C1 segment of cervical spinal cord (tissue), 14 donors: ENCODE measurements at places on chromosomes 4 and X.

DNA sequence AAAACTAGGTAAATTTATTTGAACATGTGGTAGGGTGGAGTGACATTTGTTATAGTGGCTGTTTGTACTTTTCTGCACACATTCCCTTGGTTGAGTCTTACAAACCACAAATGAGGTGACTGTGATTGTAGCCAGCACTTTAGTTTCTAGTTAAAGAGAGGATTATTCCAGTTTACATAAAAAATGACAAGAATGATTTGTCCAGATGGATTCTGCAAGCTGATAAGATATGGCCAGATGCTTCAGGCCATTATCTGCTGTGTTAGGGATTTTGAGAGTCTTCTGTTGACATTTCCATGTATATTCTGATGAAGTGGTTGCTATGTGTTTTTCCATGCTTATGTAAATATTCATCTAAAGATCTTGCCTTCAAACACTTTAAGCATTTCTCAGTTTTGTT, 31.0 kb upstream of the PDE5A start:
- no peak for DNase-seq

GRCh38 chrX:124392794-124393193, 46.4 kb downstream of the SH2D1A start:
- no peak for DNase-seq

- DNase-seq: no peak
Measured at GRCh38 chr4:177680308-177680707, 238.1 kb upstream of the AGA start.

DNA sequence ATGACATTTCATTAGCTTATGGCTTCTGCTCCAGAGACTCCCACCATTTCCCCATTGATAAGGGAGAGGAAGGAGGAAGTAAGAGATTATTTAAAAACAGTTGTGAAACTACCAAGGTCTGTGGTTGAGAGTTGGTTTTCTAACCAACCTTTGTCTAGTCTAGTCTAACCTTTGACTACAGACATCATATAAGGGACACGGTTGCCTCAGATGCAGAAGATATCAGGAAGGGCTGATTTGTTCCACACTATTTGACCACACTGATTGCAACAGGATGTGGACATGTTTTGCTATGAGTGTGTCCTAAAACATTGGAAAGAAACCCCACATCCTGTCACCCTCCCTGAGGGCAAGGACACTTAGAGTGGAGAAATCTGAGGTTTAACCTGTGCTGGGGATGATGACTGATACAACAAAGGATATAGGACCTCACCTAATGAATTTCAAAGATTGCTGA, 53.0 kb downstream of the COQ2 start:
- no peak for DNase-seq

DNA sequence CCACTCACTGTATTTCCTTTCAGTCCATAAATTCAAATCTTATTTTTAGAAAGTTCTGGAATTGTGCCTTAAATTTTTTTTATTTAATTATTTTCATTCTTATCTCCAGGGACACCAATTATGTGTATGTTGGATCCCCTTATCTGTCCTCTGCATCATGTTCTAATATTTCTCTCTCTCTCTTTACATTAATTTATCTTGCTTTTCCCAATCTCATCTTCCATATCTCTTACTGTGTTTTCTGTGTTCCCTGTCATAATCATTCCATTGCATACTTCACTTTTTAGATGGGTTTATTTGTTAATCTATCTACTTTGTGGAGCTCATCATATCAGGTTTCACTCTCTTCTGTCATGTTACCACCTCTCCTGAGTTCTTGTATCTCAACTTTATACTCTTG, 37.4 kb downstream of the PPP2R2C start:
- no peak for DNase-seq

DNA sequence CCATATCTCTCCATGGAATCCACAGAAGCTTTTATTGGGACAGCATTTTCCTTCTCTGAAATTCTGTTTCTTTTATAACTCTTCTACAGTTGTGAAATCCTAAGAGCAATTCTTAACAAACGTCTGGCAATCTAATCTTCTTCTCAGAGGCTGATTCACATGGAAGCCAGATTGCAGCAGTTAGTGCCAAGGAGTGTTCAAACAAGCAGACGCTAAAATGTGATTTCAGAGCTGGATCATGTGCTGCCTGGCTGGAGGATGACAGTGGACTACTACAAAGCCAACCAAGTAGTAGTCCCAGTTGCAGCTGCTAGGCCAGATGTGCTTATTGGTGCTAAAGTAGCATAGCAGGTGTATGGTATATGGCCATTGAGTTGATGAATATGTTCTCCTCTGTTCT, 27.7 kb upstream of the GLRB start:
- DNase-seq: no peak

- DNase-seq: no peak
Measured at GRCh38 chr4:142126890-142127497, 490.6 kb downstream of the IL15 start.
